Progenitor cell of endocrine pancreas (in vitro differentiated cells): ENCODE measurements at places on chromosomes 5 and 9.

GRCh38 chr5:33808699-33809098, 83.1 kb downstream of the ADAMTS12 start:
- no peak for DNase-seq

DNA sequence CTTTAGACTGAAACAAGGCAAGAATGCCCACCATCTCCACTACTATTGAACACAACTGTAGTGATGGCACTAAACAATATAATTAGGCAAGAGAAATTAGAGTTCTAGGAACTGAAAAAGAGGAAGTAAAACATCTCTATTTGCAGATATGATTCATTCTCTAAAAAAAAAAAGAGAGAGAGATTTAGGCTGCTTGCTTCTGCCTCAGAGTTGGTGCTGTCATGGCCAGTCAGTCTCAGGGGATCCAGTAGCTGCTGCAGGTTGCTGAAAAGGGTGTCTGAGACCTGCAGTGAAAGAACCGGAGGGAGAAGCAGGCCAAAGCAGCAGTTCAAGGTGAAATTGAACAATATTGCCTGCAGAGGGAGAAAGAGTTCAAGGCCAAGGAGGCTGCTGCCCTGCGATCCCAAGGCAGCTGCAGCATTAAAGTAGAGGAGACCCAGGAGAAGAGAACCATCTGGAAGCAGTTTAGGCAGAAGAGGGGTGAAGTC, 72.5 kb downstream of the AP3B1 start:
- no peak for DNase-seq

- no peak for DNase-seq
Measured at GRCh38 chr9:16869131-16869881, 1.2 kb downstream of the BNC2 start.

- no peak for DNase-seq
Measured at GRCh38 chr9:131817073-131817472, 77.2 kb upstream of the RAPGEF1 start.

DNA sequence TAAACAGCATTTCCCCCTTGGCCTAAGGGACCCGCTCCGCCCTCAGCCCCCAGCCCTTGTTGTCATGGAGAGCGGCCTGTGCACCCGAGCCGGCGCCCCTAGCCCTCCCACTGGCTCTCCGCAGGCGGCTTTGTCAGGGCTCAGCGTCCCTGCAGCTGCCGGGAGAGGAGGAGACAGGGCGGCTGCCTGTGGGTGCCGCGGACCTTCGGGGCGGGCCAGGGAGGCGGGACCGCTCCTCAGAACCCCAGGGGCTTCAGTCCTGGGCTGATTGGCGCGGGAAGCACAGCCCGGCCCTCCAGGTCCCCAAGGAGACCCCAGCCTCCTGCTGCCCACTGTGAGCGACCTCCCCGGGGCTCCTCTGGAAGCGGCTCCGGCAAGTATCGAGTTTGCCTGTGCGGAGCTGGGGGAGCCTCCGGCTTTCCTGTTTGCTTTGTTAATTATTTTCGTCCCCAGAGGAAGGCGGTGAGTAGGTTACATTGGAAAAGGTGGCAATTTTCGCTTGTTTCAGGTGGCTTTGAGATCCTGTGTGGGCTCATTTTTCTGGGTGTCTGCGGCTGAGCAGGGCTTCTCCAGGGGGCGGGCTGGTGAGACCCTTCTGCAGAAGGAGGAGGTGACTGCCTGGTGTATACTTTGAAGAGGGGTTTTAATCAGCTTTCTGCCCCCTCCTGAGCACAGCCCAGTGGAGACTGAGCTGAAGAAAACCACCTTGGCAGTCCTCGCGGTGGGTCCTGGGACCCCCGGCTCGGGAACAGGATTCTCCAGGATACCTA, at the start of gene FGD3:
TSS of gene FGD3 (plus strand) at position 256 of the 770 bp plus-strand sequence. CDS start 28,734 bp downstream, outside the sequence.
- DNase-seq, result peak; percentile 53

- DNase-seq, result no peak
Measured at GRCh38 chr5:44387406-44387805, 1.8 kb downstream of the FGF10 start.

DNA sequence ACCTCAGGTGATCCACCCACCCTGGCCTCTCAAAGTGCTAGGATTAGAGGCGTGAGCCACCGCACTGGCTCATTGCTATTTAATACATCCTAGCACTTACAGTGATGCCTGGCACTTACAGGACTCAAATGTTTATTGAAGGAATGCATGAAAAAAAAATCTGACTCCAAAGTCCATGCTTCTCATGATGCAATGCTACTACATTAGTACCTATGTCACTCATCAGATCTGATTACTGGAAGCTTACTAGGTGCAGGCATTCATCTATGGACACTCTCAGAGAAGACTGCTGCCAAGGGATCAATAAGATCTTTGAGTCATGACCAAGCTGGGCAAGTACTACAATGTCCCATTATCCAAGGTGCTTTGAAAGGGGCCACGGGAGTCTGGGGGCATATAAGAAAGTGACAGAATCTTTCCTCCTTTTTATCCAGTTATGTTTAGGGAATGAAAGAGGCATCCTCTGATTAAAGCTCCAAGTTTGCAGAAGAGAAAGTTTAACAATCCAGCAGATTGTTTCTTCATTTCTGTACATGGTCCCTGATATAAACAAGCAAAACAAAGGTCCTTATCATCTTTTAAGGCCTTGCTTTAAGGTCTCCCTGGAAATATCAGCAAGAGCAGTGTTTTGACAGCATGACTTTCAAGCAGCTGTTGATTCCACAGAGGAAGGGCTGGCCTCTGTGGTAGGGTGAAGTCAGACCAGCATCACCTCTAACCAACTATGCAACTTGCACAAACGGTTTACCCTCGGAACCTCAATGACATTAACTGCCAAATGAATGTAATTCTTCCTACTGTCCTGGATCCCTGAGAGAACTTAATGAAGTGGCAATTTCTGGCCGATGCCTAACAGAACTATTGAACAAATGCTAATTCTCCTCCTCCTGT, 35.9 kb downstream of the ARPC5L start:
- no peak for DNase-seq

GRCh38 chr9:105710638-105711037, 16.3 kb downstream of the TMEM38B start:
- no peak for DNase-seq

- no peak for DNase-seq
Measured at GRCh38 chr9:30574355-30575151, 1809.9 kb upstream of the ACO1 start.

DNA sequence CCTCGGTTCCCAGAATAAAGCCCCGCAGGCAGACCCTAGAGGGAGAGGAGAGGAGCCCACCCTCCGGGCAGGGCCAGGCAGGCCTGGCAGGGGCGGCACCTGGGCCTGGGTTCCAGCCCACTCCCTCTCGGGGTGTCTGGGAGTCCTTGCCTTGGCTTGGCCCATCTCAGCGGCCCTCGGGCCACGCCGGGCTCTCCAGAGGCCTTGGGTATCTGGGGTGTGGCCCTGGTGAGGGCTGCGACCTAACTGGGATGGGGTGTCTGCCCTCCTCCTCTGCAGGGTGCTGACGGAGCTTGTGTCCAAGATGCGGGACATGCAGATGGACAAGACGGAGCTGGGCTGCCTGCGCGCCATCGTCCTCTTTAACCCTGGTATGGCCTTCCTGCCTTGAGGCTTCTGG, 105.4 kb downstream of the RXRA start:
- no peak for DNase-seq

GRCh38 chr5:167530548-167530947, 760.9 kb upstream of the WWC1 start:
- DNase-seq, result no peak

DNA sequence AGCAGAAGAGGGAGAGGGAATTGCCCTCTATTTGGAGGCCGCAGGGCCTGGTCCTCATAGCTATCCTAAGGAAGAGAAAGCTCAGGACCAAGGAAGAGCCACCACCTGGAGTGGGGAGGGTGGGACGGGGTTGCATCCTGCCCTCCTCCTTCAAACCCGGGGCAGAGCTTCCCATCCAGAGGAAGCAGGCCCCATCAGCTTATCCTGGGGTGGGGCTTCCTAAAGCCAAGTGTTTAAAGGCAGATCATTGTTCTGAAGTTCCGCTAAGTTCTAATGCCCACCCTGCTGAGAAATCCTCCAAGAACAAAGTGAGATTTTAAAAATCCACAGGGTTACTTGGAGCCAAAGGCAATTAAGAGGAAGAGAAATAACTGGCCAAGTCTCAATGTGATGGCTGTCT, 210.3 kb downstream of the C9orf152 start:
- no peak for DNase-seq

DNA sequence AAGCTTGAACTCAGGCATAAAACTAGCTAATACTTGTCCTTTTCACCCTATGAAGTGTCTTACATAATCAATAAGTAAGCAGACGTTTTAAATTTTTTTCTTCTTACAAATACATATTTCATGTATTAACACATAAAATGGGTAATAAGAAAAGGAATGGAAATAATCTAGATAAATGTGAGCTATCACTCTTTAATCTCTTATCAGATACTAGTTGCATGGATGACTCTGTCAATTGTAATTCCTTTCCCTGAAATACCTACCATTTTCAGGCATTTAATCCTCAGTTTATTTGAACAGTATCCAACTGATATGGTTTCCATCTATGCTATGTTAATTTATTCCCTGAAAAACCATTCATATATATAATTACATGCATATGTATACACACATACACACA, 166.0 kb upstream of the RGS7BP start:
- DNase-seq, result no peak

GRCh38 chr9:81851340-81851739, 76.9 kb upstream of the SPATA31D4 start:
- no peak for DNase-seq

DNA sequence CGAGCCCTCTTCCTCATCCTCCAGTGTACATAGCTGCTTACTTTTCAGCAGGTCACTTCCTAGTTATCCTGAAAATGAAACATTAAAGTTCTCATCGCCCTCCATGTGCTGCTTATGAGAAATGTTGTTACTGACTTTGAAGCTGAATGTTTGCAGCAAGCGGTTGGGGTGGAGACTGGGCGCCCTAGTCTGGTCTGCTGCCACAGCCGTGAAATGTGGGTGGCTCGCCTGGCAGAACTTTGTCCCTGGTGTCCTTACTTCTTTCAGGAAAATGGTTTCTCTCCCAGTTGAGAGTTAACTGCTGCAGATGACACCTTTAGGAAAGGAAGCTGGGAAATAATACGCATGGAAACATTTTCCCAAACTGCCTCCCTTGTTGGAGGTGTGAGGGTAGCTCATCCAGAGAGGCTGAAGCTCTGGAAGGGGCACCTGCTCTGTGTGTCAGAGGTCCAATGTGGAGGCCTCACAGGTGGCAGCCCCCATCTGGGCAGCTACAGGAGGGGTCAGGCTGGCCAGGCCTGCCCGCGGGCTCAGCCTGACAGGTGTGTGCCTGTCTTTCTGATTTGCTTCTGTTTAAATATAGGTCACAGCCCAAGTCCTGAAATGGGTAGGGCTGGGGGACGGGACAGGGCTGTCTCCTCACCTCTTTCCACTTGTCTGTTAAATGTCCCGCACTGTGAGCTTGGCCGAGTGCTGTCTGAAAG, 24.0 kb downstream of the TRAF2 start:
- no peak for DNase-seq

DNA sequence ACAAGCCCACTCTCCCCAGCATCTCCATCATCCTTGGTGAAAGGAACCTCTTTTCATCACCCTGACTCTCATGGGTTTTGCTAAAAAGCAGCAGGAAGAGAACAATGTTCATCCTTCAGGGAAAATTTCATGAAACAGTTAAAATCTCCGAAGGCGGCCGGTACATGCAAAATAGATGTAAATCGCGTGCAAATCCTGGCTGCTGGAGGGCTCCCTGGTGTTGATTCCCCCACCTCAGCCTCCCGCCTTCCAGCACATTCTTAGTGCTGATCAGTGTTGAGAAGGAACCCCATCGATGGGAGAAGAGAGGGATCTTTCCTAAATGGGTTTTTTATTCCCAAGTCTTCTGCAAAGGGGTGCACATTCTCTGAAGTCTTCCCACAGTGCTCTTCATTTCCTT, 8.7 kb upstream of the GFI1B start:
- no peak for DNase-seq

DNA sequence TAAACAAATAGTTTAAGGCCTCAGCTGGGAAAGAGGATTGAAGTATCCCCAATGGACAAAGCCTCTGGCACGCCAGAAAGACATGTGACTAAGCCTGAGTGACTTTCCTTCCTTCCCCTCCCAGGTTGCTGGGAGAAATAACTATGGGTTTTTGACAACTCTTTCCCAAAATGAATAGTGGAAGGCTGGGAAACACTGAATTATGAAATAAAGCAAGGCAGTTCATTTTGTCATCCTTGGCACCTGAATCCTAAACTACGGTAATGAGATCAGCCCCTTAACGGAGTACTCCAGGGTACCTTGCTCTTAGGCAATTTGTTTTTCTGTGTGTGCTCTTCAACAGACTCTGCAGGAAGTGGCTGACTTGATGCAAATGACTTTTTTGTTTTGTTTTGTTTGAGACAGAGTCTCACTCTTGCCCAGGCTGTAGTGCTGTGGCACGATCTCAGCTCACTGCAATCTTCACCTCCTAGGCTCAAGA, 75.2 kb downstream of the LMNB1 start:
- DNase-seq, result no peak

DNA sequence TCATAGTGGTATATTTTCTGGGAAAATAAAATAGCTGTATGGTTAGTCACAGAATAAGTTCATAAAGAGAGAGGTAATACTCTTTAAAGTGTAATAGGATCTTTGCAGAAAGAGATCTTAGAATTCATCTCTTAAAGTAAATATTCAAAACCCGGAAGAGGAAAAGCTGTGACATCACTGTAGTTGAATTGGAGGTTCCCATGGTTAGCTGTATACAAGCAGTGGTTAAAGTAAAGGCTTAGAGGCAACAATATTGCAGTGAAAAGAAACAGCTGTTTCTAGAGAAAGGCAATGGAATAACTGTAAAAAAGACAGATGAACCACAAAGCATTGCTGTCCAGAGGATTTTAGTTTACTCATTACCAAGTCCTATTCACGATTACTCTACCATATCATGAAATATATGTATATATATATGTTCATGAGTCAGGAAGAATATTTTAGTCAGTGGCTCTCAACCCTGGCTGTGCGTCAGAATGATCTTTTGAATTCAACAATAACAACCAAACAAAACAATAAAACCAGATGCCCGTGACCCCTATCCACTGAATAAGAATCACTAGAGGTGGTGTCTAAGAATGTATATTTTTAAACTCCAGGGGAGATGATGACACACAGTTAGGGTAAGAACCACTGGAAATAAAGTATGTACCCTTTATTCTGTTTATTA, 4.7 kb downstream of the ERCC6L2 start:
- no peak for DNase-seq

DNA sequence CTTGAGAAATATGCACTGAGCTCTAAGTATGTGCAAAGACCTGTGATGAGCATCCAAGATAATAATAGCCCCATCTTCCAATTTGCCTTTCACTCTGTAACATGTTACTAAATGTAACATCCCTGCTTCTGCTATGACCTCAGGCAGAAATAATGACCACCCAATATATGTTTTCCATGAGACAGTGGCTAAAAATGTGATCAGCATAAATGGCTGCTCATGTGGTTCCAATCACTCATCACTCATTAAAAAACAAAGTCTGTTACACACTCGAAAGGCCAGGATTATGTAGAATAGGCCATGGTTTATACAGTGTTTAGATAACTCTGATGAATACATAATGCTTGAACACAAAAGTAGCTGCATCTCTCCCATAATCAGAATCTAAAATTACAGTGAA, 71.4 kb upstream of the MOCS2 start:
- DNase-seq, result no peak

GRCh38 chr9:117180896-117181445, 233.9 kb downstream of the ASTN2 start:
- no peak for DNase-seq

- no peak for DNase-seq
Measured at GRCh38 chr9:21789541-21790037, 12.8 kb upstream of the MTAP start.
